Cardiac fibroblast (primary cell): ENCODE measurements at places on chromosomes 1 and 21.
A peak's percentile ranks its signal among the peaks of the same experiment; 100 is the strongest.

- no peak for DNase-seq
Measured at GRCh38 chr1:2356401-2356800, 35.0 kb downstream of the MORN1 start.

DNA sequence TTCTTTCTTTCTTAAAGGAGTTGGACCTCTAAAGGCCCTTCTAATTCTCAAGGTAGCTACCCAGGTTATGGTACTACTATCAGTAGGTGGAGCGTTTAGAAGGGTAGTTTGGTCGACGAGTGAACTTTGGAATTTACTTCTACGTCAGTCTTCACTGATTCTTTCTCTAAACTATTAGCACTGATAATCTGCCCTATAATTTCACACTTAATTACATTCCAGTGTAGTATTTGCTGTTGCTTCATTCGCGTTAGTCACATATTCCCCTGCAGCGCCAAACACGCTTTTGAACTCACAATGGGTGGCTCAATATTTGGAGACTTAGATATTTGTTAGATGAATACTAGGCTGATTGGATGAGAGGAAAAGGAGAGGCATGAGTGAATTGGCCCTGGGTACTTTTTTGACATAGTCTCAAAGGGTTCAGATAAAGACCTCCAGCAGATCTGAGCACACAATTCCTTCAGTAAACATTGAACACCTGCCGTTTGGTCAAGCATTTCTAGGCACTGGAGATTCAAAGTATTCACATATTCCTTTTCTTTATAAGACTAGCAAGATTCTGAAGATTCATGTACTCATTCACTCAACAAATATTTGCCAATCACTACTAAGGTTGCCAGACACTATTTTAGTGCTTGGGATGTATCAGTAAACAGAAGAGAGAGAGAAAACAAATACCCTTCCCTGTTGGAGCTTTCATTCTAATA, 929 bp upstream of the FOXJ3 start:
- peak; percentile 78 for DNase-seq

DNA sequence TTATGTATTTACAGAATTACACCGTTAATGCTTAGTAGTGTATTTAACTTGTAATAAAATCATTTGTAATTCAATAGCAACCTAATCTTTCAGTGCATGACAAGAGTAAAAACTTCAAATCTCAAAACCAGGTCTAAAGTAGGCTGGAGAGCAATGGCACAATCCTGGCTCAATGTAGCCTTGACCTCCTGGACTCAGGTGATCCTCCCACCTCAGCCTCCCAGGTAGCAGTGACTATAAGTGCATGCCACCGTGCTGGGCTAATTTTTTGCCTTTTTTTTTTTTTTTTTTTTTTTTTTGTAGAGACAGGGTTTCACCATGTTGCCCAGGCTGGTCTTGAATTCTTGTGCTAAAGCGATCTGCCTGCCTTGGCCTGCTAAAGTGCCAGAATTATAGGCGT, 11.3 kb downstream of the IPP start:
- no peak for DNase-seq

- DNase-seq: peak; percentile 28
Measured at GRCh38 chr1:3453891-3454810, at the start of gene ARHGEF16. Gene ARHGEF16, plus strand, starts transcription at chr1:3454665. Its CDS starts 8,420 bp downstream, at chr1:3463085.

GRCh38 chr1:63328122-63328521, 5.8 kb downstream of the FOXD3 start:
- DNase-seq: no peak

DNA sequence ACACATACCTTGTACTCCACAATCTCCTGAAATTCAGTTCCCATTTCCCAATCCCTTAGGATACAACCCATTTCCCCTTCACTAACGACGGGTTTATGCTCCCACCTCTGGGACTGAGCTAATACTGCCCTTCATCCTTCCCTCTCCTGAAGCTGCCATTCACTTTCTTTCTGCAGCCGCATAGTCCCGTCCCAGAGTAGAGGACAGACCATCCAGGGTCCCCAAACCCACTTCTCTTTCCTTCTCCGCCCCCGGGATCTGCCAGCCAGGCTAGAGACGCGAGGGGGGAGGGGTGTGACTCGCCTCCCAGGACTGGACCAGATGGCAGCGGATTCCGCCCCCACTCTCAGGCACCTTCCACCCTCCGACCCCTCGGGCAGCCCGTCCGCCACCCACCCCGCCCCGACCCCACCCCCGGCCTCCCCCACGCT, 679 bp downstream of the ABL2 start:
- DNase-seq: no peak

GRCh38 chr21:32886339-32886738, 114.8 kb upstream of the PAXBP1 start:
- no peak for DNase-seq

DNA sequence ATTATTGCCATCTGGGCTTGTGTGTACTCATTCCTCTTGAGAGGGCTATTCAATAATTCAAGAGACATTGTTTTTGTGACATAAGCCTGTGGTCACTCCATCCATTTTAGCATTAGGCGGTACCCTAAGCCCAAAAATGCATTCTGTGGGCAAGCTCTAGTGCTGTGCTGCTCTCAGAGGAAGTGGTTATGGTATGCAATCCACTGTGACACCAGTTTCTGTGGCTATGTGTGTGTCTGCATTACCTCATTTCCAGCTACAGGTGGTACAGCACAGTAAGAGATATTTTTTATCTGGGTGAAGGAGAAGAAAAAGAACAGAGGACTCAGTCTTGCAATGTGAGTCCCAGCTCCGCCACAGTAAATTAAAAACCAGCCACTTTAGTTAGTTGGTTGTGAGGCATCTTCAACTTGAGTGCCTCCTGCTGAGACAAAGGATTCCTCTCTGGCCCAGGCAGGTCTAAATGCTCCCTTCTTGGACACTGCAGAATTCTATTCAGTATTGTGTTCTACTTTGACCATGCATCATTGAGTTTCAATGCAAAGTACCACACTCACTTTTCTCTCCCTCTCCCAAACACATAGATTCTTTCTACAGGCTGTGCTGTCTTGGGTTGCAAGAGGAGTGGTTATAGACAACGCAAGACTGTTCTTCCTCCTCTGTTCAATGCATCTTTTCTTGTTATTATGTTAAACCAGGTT, 777.8 kb upstream of the BRINP3 start:
- DNase-seq: no peak
